ENCODE measurements at places on chromosomes 12 and 14. TPM values are rescaled to one million over a fixed set of nuclear protein-coding genes. Genes with fewer than 3 reads are reported as not detected.

DNA sequence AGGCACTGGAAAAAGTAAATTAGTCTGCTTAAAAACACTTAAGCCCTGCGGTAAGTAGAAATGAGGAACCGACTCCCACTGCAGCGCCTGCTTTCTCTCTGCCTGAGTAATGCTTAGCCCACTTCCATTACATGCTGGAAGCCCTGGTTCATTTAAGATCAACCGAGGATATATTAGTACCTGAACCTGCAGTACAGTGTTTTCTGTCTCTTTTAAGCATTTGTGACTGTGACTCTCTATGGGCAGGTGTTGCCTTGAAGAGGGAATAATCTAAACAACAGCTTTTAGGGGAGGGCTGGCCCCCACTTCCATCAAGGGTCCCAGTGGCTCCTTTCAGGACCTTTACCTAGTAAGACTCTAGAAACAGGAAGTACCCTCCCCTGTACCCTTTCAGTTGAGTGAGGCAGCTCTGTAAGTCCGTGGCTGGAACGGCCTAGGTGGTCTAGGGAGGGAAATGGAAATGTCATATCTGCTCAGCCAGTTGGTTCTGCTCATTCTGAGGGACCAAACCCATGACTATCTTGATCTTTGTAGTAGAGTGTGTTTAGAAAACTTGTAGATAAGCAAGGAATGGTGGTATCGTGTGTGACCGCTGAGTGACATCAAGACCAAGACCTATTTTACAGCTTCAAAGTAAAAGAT lies 56.2 kb downstream of the FNTB start:
- no peaks in the 10 kb centered on the region for H3K4me1 ChIP-seq
- DNase-seq = peak; percentile 48
- H3K27ac ChIP-seq = no peak overlapping the region
- peaks cover 11% of the 10 kb centered on the region for H3K36me3 ChIP-seq

Gene IFT43
- 41.8 TPM for total RNA-seq

GRCh38 chr12:118446247-118446646 lies 69.9 kb downstream of the SUDS3 start:
- no peaks in the 10 kb centered on the region for H3K36me3 ChIP-seq
- no peak for DNase-seq
- H3K27ac ChIP-seq = no peak overlapping the region
- no peak overlapping the region for H3K4me3 ChIP-seq
- no peaks in the 10 kb centered on the region for H3K4me1 ChIP-seq
- H3K27me3 ChIP-seq = no peaks in the 10 kb centered on the region

Gene TPCN1
- 48.9 TPM for total RNA-seq

GRCh38 chr14:93764211-93764659 lies 24.1 kb downstream of the PRIMA1 start:
- no peak for DNase-seq
- H3K4me3 ChIP-seq = no peak overlapping the region
- H3K27me3 ChIP-seq = no peaks in the 10 kb centered on the region
- no peak overlapping the region for H3K27ac ChIP-seq
- H3K36me3 ChIP-seq = no peaks in the 10 kb centered on the region

Gene HPD
- total RNA-seq = 2.8 TPM

GRCh38 chr14:33871394-33871793 lies 79.5 kb downstream of the EGLN3 start:
- H3K4me1 ChIP-seq = no peaks in the 10 kb centered on the region
- H3K4me3 ChIP-seq = no peak overlapping the region
- H3K27ac ChIP-seq = no peak overlapping the region
- no peak for DNase-seq
- H3K36me3 ChIP-seq = no peaks in the 10 kb centered on the region
- H3K27me3 ChIP-seq = no peaks in the 10 kb centered on the region

DNA sequence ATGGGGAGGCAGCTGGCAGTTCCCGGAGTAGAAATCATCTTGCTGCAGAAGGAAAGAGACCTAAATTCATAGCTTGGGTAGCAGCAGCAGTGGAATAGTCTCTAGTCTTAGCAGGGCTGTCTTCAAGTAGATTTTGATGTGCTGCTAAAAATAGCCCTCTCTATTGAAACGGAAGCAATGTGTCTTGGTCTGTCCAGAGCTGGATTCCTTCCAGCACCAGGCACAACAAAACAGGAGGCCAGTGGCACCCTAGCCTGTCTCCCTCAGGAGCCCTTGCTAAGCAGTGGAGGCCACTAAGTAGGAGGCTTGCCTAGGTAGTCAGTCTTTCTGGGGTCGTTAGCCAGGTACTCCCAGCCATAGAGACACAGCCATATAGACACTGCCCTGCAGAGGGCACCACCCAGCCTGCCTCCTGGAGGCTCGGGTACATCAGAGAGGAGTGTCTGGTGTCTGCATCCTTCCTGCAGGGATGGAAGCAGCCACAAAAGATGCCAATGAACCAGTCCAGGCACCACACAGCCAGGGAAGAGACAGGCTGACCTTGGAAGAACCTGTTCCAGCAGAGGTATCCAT lies 97.5 kb downstream of the CRACR2A start:
- no peak overlapping the region for H3K4me3 ChIP-seq
- H3K27me3 ChIP-seq = no peaks in the 10 kb centered on the region
- no peak overlapping the region for H3K27ac ChIP-seq
- peaks cover 6% of the 10 kb centered on the region for H3K36me3 ChIP-seq
- H3K4me1 ChIP-seq = no peaks in the 10 kb centered on the region

GRCh38 chr14:101965181-101965544 lies 790 bp downstream of the DYNC1H1 start:
- H3K27ac ChIP-seq = peak overlapping the region; percentile 98
- DNase-seq = peak; percentile 76
- peaks cover 29% of the 10 kb centered on the region for H3K4me1 ChIP-seq

Gene FAM161B
- total RNA-seq = 5.2 TPM

- no peak overlapping the region for H3K4me3 ChIP-seq
- peak overlapping the region; percentile 75 for H3K27ac ChIP-seq
- H3K27me3 ChIP-seq = no peaks in the 10 kb centered on the region
- H3K36me3 ChIP-seq = no peaks in the 10 kb centered on the region
- peaks cover 59% of the 10 kb centered on the region for H3K4me1 ChIP-seq
These were observed 9.2 kb upstream of the INF2 start for GRCh38 chr14:104680056-104680805.

GRCh38 chr12:65940744-65941143 lies 116.5 kb downstream of the HMGA2 start:
- no peaks in the 10 kb centered on the region for H3K36me3 ChIP-seq
- no peaks in the 10 kb centered on the region for H3K27me3 ChIP-seq
- no peak overlapping the region for H3K4me3 ChIP-seq
- H3K27ac ChIP-seq = no peak overlapping the region

Gene HOXC9
- total RNA-seq = 0.17 TPM

Gene ARMH4
- 2.4 TPM for total RNA-seq

Gene KRT7
- total RNA-seq = 1,143 TPM

DNA sequence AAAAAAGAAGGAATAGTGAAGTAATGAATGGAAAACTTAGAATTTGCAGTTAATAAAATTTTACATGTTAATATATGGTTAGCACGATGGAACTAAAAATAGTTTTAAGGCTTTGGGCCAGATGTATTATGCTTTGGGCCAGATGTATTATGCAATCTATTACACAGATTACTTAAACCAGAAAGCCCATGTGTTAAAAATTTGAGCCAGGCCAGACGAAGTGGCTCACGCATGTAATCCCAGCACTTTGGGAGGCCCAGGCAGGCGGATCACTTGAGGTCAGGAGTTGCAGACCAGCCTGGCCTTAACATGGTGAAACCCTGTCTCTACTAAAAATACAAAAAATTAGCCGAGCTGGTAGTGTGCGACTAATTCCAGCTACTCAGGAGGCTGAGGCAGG lies 17.2 kb downstream of the IFT81 start:
- no peaks in the 10 kb centered on the region for H3K27me3 ChIP-seq
- no peaks in the 10 kb centered on the region for H3K4me1 ChIP-seq
- no peak overlapping the region for H3K27ac ChIP-seq
- DNase-seq = peak; percentile 44

Data from upper lobe of left lung (tissue), 6 donors.